ENCODE measurements at places on chromosomes 4 and X. TPM values are rescaled to one million over a fixed set of nuclear protein-coding genes. Genes with fewer than 3 reads are reported as not detected.

GRCh38 chrX:45404206-45404605 lies 203.5 kb upstream of the DIPK2B start:
- DNase-seq: no peak

GRCh38 chr4:138327338-138327737 lies 85.2 kb upstream of the SLC7A11 start:
- no peak for DNase-seq

The NAP1L5 gene
- 0.67 TPM for total RNA-seq

The CWH43 gene
- not detected for total RNA-seq

- DNase-seq: no peak
These were observed 30.0 kb downstream of the C4orf50 start for GRCh38 chr4:5988086-5988845.

GRCh38 chr4:185708348-185708747 lies 103.6 kb downstream of the SORBS2 start:
- DNase-seq: no peak

GRCh38 chrX:29518100-29518499 lies 697.3 kb upstream of the MAGEB2 start:
- DNase-seq: no peak

The IQCM gene
- total RNA-seq: not detected

The ADH6 gene
- total RNA-seq: 0.18 TPM

DNA sequence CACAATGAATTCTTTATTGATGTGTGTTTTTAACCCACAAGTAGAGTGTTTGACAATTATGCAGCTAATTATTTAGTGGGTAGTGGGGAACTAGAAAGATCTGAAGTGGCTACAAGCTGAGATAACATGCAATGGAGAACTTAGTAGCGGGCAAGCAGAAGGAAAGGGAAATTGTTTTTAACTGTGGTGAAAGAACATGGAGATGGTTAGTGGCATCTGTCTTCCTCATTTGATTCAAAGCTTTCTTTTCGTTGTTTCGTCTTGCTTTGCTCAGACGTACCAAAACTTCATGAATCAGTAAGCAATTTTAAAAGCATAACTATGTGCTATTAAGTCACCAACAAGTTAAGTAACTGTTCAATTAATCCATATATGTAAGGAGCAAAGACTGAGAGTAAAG lies 169.9 kb downstream of the BANK1 start:
- no peak for DNase-seq

DNA sequence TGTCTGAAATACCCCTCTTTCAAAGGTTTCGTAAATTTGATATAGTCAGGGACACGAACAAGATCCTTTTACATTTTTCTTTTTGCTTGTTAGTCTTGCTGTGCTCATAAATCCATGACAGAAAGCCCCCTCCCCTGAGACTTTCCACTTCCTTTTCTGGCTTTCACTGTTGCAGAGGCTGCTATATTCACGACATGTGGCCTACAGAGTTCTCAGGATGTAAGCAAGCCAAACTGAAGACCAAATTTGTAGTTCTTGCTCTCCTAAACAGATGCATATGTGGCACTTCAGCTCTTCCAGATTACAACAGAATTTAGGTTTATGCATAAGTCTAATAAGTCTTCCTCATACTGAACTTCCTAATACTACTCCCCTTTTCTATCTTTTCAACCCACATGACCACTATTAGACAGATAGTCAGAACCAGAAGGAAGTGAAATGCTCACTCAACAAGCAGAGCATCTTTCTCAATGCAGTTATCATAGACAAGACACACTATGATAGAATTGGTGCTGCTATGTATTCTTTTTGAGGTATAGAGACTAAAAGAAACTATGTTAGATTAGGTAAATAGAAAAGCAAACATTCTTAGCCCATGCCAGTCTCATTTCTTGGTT lies 15.0 kb downstream of the BTK start:
- no peak for DNase-seq

The MAOB gene
- total RNA-seq: not detected

- DNase-seq: no peak
These were observed 58.1 kb downstream of the TMEM164 start for GRCh38 chrX:110060846-110061537.

The MXRA5 gene
- total RNA-seq: 14.2 TPM

DNA sequence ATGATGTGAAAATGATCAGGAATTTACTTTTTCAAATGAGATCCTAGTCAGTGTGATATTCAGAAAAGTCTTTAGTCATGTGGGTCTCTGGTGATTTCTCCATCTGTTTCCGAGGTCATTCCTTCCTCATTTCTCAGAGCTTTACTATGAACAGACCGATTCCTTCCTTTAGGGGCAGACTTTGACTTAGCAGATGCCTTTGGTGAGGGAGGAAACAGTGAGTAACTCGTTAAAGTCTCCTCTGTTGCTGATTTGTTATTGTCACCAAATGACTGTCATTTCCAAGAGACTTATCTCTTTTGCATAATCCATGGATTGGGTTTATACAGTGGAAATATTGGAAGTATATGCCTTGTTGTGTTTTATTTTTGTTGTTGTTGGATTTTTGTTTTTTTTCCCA lies 76.2 kb upstream of the CD99 start:
- DNase-seq: no peak

The DDX3X gene
- total RNA-seq: 266 TPM

- no peak for DNase-seq
These were observed 59.0 kb downstream of the PCGF3 start for GRCh38 chr4:764405-765169.

DNA sequence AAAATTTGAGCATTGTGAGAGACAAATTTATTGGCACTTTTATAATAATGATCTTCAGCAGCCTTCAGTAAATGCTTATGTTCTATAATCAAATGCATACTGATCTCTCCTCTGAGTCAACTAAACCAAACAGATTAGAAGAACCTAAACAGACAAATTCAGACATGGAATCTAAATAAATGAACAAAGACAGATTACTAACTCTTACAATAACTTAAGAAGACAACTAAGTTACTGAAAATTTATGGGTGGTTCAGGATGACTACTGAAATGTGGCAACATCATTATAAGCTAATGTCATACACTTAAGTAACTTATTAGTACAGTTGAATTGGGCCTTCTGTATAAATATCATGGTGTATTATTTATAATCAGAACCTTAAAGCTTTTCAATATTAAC lies 127.3 kb downstream of the NEK1 start:
- DNase-seq: no peak

- no peak for DNase-seq
These were observed 45.5 kb upstream of the PROM1 start for GRCh38 chr4:16129336-16129735.

DNA sequence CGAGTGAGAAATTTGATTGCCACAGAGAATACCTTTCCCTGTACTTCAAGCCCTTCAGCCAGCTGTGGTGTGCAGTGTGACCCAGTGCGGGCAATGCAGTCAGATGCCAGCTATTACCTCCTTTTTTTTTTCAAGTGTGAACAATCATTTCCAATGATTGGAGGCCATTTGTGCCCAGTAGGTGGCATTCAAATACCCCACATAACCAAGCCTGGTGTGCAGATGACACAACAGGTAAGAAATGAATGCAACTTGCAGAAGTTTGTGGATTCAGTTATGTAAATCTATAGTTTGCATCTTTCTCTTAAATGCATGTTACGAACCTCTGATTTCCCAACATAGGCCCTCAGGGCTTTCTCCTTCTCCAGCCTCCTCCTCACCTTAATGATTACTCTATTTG lies 98.0 kb downstream of the CLCN4 start:
- no peak for DNase-seq

- no peak for DNase-seq
These were observed 11.8 kb downstream of the RASL11B start for GRCh38 chr4:52873861-52874343.

DNA sequence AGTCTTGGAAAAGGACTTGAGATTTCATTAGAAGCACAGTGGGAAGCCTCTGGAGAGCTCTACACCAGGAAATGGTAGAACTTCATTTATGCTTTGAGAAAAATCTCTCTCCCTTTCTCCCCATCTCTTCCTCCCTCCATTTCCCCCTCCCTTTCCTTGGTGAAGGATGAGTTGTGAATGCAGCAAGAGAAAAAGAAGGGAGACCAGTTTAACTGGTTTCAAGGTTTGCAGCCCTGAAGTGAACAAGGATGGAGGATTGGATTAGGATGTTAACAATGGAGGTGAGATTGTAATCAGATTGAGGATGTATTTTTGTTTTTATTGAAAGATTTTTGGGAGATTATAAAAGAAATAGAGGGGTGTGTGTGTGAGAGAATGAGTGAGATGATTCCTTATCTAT lies 99.5 kb downstream of the ANK2 start:
- no peak for DNase-seq

GRCh38 chr4:124711471-124712371 lies 811 bp downstream of the ANKRD50 start:
- DNase-seq: no peak

The SLITRK2 gene
- total RNA-seq: 0.59 TPM

DNA sequence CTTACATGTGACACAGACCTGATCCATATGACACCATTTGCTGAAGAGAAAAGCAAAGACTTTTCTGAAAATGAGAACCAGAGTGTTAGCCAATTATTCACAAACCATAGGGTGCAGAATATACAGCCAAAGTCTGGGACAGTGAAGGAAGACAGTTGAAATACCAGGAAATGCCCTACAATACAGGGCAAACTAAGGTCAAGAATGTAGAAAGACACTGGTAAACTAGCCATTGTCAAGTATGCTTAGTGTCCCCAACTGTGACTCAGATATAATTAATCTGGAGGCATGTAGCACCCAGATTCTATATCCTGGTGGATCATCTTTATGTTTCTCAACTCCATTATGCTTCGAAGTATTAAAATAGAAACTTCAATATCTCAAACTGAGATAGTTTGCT lies 200.9 kb upstream of the FSTL5 start:
- DNase-seq: no peak

- DNase-seq: no peak
These were observed 224.9 kb upstream of the PSAPL1 start for GRCh38 chr4:7659429-7660175.

DNA sequence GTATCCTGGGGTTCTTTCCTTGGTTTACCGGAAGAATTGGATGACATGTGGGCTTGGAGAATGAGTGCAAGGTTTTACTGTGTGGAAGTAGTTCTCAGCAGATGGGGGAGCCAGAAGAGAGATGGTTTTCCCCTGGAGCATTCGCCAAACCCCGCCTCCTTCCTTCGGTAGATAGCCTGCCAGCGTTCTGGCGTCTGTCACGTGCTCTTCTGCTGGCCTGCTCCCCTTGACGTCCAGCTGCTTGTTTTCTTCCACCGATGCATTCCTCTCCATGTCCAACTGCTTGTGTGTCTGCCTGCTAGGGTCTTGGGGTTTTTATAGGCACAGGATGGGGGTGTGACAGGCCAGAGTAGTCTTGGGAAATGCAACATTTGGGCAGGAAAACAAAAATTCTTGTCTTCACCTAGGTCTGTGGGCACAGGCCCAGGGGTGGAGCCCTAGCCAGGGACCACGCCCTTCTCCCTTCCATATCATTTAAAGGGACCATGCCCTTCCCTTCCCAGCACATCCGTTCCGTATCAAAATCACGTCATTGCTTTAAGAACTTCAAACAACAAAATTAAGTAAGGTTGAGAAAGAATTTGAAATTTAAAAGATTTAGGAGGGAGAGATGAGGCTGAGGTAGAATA lies 538.7 kb upstream of the SMIM31 start:
- no peak for DNase-seq

GRCh38 chr4:85426366-85426765 lies 48.6 kb upstream of the ARHGAP24 start:
- DNase-seq: no peak

GRCh38 chr4:107349266-107349665 lies 313.2 kb upstream of the DKK2 start:
- DNase-seq: no peak

DNA sequence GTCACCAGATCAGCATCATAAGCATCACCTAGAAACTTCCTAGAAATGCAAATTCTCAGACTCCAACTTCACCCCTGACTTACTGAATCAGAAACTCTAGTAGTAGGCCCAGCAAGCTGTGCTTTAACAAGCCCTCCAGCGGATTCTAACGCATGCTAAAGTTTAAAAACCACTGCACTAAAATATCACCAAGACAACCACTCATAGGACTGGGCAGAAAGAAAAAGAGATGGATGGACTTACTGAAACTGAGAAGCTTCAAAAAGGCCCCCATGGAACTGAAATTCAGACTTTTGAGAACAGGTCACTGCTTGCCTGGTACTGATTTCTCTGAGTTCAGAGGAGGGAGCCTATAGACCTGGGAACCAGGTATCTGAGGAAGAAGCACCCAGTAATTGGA lies 40.1 kb downstream of the FAM241A start:
- no peak for DNase-seq

GRCh38 chr4:27692158-27692557 lies 831.5 kb downstream of the STIM2 start:
- peak; percentile 7 for DNase-seq

Measured in Panc1 (cell line).